ENCODE measurements at places on chromosomes 12 and 14.

DNA sequence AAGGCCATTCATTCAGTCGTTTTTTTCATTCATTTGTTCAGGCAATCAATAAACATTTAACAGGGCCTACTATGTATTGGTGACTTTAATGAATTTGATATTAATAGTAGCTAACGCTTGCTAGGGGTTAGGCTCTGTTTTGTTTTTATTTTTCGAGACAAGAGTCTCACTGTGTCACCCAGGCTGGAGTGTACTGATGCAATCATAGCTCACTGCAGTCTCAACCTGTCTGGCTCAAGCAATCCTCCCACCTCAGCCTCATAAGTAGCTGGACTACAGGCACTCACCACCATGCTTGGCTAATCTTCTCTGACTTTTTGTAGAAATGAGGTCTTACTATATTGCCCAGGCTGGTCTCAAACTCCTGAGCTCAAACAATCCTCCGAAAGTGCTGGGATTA lies 25.6 kb upstream of the MED13L start:
- no peak for DNase-seq

DNA sequence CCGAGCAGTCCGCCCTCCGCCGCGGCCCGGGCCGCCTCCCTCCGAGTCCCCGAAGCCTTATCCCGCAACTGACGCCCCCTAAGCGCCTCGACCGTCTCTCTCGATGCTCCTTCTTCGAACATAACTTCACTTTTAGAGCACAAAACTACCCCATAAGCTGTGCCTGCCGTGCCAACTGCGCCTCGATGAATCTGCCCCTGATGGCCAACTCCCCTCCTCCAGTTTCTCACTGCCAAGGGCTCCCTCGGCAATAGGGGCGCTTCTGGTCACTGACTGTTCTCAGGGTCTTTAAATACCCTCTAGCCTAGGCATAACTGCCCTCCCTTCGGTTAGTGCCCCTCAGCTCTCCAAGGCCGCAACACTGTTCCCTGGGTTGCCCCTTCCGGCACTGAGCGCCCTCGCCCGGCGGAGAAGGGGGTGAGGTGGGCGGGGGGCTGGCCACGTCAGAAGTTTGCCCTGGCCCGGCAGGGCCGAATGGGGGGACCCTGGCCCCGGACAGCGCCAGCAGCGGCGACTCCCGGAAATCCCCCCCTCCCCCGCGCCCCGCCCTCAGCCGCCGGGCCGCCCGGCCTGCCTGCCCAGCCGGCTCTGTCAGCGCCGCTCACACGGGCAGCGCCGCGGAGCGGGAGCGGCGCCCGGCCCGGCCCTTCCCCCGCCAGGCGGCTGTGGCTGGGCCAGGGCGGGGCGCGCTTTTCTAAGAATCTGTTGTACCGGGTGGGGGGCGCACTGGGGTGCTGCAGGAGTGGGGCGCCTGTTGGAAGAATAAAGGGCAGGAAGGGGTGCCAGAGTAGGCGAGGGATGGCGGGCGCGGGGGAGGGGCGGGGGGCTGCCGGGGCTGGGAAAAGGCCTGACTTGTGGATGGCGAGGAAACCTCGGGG lies 10.6 kb downstream of the RARG start:
- DNase-seq: no peak

- DNase-seq: no peak
Observed at GRCh38 chr14:42224053-42224888, 617.6 kb downstream of the LRFN5 start.

DNA sequence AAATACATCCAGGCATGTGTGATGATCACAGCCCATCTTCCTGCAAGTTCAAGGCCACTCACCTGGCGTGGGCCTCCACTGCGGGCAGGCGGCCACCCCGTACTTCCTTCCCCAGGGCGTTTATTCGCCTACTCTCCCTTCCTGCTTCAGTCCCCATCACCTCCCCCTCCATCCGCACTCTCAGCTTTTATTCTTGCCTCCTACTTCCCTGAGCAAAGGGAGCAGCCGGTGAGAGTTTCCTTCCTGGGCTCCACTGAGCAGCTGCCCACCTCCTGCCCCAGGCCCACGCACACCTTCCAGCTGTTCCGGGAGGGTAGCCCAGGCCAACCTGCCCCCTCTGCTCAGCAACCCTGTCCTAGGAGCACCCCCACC lies 4.1 kb downstream of the CYP46A1 start:
- DNase-seq: no peak

GRCh38 chr12:119573086-119573485 lies 20.5 kb upstream of the TMEM233 start:
- DNase-seq: no peak

GRCh38 chr12:4701395-4702190 lies 18.6 kb upstream of the GALNT8 start:
- no peak for DNase-seq

DNA sequence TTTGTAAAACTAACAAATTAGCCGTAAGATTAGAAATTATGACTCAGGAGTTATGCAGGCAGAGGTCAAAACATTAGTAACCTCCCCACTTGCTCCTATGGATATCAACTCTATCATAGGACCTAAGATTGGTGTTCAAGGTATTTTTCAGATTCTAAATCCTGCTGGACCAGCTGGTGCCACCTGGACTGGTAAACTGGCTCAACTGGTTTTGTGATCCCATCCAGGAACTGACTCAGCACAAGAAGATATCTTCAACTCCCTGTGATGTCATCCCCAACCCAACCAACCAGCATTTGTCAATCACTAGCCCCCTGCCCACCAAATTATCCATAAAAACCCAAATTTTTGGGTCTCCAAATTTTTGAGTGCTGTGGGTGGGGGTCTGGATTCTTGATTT lies 98.1 kb upstream of the OR4E1 start:
- DNase-seq: no peak

DNA sequence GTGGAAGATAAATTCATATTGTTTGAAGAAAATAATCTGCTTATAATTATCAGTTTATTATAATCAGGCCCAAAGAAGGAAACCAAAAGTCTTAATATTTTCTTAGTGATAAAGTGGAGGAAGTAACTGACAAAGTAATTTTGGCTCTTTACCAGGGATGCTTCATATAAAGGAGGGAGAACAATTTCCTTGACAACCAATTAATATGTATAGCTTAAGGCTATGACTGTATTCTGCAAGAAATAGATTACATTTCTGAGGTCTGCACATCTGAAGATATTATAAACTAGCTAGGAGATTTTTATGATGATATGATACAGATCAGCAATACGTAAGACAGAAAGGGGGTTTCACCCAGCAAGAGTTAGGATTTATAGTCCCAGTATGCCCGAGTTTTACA lies 90.8 kb downstream of the BICD1 start:
- DNase-seq: no peak

DNA sequence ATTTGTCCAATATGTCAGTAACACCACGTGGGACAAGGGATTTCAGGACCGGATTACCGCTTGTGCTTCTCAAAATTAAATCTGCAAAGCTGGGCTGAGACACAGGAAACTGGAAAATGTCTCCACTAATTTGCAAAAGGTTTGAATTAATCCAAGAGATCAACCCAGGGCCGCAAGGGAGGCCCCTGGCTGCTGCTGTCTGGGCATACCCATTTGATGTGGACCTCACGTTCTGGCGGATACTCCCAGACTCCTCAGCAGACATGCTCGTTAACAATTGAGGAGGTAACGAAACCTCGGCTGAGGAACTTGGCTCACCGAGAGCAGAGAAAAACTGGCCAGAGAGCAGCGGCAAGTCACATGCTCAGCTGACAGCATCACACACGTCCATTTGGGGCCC lies 180.6 kb downstream of the SLC15A4 start:
- DNase-seq: no peak
